ENCODE measurements at places on chromosomes 12 and 14. TPM values are rescaled to one million over a fixed set of nuclear protein-coding genes. Genes with fewer than 3 reads are reported as not detected.

GRCh38 chr12:28887461-28887990 is 261.6 kb upstream of the FAR2 start:
- no peak for DNase-seq

DNA sequence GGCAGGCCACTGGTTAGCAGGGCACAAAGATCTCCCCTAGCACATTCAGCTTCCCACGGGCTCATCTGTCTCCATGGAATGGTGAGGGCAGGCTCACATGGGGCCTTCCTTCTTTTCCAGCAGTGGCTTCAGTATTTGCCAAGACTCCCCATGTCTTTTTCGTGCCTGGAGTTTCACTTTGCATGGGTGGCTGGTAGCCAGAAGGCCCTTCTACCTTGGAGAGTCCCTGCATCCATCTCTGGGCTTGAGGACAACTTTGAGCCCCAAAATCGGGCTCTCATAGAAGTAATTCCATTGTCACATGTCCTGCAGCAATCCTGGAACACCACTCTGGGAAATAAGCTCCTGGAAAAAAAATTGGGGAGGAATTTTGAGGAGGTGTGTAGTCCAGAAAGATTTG is 42.1 kb downstream of the NFKBIA start:
- no peak for DNase-seq

- no peak for DNase-seq
Measured at GRCh38 chr12:109387425-109388166, 39.9 kb downstream of the MYO1H start.

DNA sequence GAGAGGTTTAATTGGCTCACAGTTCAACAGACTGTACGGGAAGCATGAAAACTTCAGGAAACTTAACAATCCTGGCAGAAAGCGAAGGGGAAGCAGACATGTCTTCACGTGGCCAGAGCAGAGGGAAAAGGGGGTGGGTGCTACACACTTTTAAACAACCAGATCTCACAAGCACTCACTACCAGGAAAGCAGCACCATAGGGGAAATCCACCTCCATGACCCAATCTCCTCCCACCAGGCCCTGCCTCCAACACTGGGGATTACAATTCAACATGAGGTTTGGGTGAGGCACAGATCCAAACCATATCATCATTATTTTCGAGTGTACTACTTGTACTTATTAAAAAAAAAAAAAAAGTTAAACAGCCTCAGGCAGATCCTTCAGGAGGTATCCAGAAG is 29.9 kb downstream of the RXYLT1 start:
- no peak for DNase-seq

DNA sequence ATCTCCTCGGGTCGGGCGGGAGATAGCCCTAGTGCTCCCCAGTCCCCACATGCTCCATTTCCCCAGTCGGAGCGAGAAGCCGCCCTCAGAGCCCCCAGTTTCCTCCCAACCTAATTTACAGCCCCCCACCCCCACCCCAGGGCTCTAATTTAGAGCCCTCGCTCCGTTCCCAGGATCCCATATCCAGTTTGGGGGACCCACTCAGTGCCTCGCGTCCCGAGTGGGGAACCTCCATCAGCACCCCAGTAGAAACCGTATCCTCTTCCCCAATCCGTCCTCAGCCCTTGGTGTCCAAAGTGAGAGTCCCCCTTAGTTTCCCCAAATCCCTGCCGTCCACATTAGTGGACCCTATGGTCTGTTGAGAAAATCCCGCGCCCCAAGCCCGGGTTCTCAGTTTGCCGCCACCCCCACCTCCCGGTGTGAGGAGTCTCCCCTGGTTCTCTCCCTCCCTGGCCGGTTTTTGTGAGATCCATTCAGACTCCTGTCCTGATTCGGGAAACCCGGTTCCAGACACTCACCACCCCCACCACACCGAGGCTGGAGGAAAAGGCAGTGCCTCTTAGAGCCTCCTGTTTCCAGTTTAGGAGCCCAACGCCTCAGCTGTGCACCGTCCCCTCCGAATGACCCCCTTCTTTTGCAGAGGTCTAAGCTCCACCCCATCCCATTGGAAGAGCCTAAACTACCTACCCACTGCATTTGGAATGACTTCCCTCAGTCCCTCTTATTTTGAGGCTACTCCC is 809 bp upstream of the MSI1 start:
- no peak for DNase-seq

- DNase-seq, result no peak
Measured at GRCh38 chr14:59055439-59056045, 132.9 kb upstream of the DAAM1 start.

DNA sequence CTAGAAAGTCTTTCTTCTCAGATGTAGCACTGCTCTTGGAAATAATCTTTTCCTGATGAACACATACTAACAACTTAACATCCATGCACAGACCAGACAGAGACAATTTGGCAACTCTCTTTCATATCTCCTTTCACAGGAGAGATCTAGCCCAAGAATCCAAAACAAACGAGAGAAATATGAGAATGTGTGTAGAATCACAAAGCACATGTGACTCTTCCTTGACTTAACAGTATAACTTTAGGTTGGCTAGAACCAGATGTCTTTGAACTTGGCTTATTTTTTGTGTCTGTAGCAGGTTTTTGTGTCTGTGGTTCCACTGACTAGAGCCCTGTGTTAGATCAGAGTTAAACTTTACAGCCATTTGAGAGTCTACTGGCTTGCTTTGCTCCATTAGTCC is 114.2 kb downstream of the STXBP6 start:
- no peak for DNase-seq

- no peak for DNase-seq
Measured at GRCh38 chr12:57609781-57610553, 1.3 kb upstream of the ARHGEF25 start.

DNA sequence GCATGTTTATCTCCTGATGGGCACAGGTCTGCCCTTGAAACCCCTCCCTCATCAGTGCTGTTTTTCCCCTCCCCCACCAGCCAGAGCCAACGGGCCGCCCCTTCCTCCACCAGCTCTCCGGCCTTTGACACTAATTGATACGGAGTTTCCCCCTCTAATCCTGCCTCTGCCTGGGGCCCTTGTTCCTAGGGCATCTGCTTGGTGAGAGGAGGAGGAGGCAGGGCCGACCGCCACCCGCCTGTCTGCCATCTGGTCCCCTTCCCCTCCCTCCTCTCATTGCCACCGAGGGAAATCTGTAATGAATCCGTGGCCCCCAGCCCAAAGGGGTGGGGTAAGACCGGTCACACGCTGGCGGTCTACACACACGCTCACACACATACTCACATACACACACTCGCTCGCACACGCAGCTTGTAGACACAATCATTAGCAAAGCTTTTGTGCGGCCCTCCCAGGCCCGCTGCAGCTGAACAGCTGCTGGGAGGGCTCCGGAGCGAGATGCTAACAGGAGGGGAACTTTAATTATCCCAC is 27.4 kb downstream of the SRRM4 start:
- no peak for DNase-seq

DNA sequence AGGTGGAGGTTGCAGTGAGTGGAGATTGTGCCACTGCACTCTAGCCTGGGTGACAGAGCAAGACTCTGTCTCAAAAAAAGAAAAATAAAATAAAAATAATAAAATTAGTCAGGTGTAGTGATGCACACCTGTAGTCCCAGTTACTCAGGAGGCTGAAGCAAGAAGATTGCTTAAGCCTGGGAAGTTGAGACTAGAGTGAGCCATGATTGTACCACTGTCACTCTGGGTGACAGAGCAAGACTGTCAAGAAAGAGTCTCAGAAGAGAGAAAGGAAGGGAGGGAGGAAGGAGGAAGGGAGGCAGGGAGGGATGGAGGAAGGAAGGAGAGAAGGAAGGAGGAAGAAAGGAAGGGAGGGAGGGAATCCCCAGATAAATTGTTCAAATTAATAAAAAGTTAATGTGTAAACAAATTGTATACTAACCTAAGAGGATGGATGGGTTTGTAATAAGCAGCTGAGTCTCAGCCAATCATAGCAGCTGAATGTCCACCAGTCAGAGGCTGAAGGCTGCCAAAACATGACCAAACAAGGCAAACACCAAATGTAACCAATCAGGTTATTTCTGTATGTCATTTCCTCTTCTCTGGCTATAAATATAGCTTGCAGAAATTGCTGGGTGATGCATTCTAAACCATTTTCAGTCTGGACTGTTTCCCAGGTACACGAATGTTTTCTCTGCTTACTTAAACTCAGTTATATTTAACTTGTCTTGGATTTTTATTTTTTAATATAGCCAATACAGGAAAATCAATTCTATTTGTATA is 6.1 kb upstream of the CDCA4 start:
- DNase-seq, result no peak

GRCh38 chr14:82778008-82778590 is 1244.4 kb upstream of the SEL1L start:
- DNase-seq, result no peak

DNA sequence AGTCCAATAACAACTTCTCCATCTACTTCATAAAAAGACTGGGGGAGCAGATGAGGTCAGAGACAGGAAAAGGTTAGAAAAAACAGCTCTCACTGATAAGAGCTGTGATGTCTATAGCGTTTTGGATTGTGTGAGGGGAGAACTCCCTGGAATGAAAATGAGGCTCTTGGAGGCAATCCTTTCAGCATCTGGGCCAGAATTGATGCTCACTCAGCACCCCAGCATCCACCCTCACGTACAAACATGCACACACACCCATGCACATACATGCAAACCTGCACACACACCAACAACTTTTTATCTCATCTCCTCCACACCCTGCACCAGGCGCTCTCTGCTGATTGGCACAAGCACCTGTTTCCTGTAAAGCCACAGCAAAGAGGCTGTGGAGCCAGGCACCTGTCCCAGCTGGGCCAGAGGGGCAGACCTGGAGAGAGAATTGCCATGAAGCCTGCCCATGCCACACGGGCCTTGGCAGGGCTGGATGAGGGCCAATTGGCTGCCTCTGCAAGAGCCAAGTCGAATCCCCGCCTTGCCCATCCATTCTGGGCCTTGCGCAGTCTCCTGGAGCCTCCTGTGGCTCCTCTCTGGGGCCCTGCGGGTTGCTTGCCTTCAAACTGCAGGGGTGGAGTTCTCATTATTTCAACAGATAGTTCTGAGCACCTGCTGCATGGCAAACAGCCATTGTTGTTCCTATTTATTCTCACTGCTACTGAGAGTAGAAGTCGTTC is 53.1 kb downstream of the SYNE3 start:
- no peak for DNase-seq

DNA sequence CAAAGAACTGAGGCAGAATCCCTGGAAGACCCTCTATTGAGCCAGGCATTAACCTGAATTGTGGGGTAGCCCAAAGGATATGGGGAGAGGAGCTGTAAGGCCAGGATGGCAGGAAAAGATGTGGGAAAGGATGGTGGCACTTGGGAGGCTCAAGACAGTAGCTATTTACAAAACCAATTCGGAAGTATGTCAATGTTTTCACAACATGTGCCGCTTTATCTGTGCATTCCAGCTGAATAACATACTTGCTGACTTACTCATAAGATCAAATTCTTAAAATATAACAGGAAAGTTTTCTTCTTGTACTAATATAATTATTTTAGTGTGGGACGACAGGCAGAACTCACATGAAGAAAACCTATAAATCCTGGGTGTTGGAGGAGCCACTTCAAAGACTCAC is 10.6 kb downstream of the BBS10 start:
- DNase-seq, result no peak

GRCh38 chr12:38373784-38374183 is 57.2 kb downstream of the ALG10B start:
- no peak for DNase-seq

GRCh38 chr14:55912344-55912743 is 205.9 kb upstream of the PELI2 start:
- no peak for DNase-seq

DNA sequence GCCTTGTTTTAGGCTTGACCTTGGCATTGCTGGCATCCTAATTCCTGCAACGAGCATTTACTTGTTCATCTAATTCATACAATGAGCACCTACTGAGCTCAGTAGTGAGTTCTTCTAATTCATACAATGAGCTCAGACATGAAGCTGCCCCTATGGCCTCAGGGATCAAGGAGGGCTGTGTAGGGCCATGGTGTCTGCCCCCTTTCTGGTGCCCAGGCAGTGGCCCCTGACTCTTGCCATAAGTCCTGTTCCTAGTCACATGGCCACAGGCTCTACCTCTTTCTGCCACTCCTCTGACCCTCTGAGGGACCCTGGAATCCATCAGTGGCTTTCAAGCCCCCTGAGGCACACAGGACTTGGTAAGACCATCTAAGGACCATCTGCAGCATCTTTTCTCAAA is 148.8 kb downstream of the ZFP36L1 start:
- DNase-seq, result no peak

GRCh38 chr12:1995205-1995896 is 8.9 kb downstream of the DCP1B start:
- DNase-seq, result no peak

Gene UNC79
- total RNA-seq, result 0.29 TPM

Gene LBHD2
- not detected for total RNA-seq

Gene APOF
- total RNA-seq, result not detected

Gene CLMN
- 9.6 TPM for total RNA-seq

Gene IRF2BPL
- 61.9 TPM for total RNA-seq

Gene NOVA1
- 3.5 TPM for total RNA-seq

Gene PAX9
- total RNA-seq, result 0.12 TPM

Gene PZP
- not detected for total RNA-seq

Gene IQSEC3
- 0.22 TPM for total RNA-seq

Data from epithelial cell of proximal tubule (primary cell).